ENCODE measurements at places on chromosomes 1 and 21.

DNA sequence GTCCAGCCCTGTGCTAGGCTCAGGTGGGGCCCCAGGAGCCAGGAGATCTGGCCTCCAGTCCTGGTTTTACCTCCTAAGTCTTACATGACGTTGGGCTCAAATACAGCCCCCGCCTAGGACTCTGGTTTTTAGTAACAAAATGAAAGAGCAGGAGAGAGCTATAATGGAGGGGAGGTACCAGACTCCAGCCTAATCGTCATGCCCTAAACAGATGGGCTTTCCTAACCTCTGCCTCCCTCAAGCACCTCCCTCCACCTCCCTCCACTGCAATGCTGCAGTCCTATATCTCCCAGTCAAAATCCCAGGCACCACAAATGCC, 28.6 kb downstream of the TTC39A start:
- DNase-seq = no peak

DNA sequence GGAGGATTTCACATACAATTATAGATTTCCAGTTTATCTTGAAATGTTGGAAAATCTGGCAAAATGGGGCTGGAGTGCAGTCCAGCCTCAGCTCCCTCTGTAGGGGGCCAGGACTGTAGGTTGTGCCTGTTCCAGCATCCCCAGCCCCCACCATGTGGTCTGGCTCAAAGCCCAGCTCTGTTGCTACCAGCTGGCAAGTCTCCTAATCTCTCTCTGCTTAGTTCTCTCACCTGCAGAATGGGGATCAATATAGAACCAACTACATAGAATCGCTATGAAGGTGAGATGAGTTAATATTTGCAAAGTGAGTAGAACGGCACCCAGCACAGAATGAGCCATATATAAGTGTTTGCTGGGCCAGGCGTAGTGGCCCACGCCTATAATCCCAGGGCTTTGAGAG, 50.0 kb upstream of the TARDBP start:
- no peak for DNase-seq

- no peak for DNase-seq
These were observed 21.1 kb upstream of the CDC42 start for GRCh38 chr1:22031214-22031962.

- DNase-seq = no peak
These were observed 36.8 kb downstream of the AHDC1 start for GRCh38 chr1:27567146-27567526.

GRCh38 chr1:234331507-234331906, 41.7 kb upstream of the COA6 start:
- DNase-seq = no peak

- DNase-seq = no peak
These were observed 446.6 kb downstream of the PLA2G4A start for GRCh38 chr1:187275346-187275745.

- no peak for DNase-seq
These were observed 9.1 kb downstream of the CDKN2C start for GRCh38 chr1:50978852-50979781.
